Stimulated activated CD8-positive, alpha-beta memory T cell treated with anti-CD3 and anti-CD28 coated beads, Interleukin-12 subunit alpha, Interleukin-12 subunit beta, amount 100 ng/mL, for 4 hours (primary cell): ENCODE measurements at places on chromosomes 7 and 10.

DNA sequence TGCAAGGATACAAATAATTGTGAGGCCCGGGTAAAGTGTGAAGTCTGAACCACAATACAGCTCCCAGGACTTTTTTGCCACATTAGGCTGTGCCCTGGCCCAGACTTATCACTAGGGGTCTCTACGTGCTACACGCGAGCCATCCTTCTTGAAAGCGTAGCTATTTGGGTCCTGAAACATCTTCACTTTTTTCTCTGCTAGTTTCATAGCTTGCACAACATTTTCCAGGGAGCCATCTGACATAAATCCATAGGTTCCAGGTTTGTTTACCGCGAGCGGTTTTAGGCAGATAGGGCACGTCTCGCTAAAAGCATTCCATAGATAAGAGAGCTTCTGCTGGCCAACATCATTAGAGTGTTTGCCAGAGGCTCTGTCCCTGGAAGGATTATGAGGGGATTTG lies 226.5 kb downstream of the RPS24 start:
- DNase-seq: no peak

DNA sequence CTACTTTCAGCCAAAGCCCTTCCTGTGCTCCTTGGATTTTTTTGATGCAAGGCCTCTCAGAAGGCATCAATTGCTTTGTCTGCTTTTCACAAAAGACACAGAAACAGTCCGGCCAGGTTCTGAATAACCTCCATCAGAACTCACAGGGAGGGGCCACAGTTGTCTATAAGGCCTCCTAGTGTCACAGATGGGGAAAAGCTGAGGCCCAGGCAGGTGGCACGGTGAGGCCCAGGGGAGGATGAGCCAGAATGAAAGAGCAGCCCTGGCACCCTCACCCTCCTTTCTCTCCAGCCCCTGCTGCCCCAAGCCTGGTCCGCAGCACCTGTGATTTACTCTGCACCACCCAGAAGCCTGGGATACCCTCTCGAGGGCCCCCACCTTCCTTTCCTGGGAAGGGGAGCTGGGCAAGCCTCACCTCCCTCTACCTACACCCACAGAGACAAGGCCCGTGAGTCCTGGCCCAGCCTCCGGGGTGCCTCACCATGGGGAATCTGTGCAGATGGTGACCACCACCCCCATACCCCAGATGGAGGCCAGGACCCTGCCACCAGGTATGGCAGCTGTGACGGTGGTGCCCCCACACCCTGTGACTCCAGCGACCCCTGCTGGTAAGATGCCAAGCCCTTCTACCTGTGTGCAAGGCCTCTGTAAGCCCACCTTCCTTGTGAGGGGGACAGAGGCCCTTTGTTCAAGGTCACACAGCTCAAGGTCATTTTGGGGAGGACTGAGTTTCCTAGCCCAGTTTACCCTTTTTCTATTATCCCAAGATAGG lies 26.2 kb upstream of the ZNF467 start:
- no peak for DNase-seq

DNA sequence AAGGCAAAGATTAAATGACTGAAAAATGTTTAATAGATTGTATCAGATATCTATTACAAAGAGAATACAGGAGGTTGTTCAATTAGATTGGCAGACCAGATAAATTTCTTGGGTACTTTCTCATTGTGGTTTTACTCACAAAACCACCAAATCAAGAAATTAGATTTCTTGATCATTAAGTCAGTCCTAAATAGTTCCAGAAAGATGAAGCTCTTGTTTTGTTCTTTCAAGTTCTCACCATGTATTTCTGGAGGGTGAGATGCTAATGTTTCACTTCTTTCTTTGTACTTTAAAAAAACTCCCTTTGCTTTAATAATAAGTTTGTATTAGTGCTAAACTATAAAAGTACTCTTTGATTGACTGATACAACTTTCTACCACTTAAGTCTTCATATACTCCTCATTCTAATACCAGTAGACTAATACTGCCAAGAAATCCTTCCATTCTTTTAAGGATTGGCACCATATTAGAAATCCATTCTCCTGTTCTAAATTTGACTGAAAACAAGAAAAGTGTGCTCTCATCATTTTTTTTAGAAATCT lies 69.4 kb downstream of the RNF133 start:
- DNase-seq: no peak

GRCh38 chr7:11848251-11848650 lies 16.3 kb upstream of the THSD7A start:
- no peak for DNase-seq

DNA sequence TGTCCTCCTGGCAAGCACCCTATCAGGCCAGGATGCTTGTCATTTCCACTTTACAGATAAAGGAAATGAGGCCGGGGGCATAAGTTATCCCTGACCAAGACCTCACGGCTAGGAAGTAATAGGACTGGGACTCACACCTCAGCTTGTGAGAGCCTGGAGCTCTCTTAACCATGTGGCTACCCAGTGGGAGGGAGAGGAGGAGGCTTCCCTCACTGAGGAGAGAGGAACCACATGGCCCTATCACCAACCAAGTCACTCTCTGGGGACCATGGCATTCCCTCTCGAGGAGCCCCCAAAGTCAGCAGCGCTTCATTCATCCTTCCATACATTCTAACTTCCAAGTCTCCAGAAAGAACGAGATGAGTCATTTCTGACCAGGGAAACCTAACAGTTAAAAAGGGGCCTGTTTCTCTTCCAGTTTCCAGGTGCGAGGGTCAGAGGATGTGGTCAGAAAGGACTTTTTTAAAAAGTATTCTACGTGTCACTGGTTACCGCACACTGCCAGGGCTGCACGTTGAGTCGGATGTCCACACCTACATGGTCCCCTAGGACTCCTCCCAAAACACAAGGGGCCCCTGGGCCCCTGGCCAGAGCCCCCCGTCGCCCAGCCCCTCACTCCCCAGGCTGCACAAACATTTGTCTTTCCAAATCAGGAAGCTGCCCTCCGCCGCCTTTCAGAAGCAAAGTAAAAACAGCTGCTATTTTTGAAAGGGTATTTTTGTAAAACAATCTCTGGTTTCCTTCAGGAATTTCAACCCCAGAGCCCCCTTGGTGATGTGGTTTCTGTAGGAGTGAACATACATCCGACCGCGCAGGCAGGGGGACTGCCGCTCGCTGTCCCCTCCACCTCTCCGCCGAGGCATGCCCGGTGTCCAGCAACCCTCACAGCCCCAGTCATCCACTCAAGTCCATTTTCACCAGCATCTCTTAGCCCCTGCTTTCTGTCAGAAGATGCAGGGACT lies 128.2 kb upstream of the CHST15 start:
- no peak for DNase-seq

DNA sequence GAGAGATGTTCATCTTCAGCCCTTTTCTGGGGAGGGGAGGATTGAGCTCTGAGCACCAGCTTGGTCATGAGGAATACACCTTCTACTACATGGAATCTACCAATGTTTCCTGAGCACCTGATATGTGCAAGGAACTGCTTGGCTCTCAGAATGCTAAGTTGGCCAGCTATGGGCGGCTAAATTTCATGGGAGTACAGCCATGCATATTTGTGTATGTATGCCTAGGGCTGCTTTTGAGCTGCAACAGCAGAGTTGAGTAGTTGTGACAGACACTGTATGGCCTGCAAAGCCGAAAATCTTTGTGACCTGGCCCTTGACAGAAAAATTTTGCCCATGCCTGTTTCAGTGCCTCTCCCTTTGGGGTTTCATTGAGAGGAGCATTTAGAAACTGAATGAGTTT lies 44.9 kb downstream of the NPY start:
- no peak for DNase-seq

DNA sequence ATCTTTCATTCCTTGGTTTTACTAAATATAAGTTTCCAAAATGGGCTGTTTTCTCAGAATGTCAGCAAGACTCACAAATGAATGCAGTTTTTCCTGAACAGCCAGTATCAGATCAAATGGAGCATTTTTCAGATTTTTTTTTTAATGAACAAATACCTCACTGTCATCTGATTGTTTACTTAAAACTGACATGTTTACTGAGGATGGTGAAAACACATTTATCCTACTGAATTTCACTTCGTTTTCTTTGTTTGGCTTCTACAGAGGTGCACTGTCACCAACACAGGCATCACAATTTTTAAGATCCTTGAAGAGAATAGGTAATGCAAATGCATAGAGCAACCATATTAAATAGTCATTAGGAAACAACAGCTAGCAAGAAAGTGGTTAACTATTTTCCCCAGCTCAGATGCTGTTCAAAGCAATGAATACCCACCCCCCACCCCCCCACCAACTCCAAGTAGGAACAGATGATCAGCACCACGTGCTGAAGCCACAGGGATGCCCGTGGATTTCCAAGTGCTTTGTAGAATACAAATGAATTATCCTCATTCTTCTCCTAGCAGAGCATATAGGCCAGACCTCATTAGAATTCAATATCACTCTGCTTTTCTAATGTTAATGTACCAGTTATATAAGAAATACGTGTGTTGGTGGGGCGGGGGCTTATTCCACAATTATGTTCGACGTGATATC lies 205.9 kb downstream of the SKAP2 start:
- no peak for DNase-seq

- DNase-seq: no peak
These were observed 703.0 kb upstream of the NRP1 start for GRCh38 chr10:34037499-34037898.

GRCh38 chr10:72605122-72605521 lies 20.8 kb downstream of the MICU1 start:
- no peak for DNase-seq

GRCh38 chr7:148212731-148213130 lies 377.8 kb upstream of the C7orf33 start:
- no peak for DNase-seq

GRCh38 chr7:83060218-83060617 lies 102.5 kb downstream of the PCLO start:
- DNase-seq: no peak

GRCh38 chr7:89027781-89028180 lies 232.2 kb upstream of the TEX47 start:
- no peak for DNase-seq

GRCh38 chr7:87171282-87171934 lies 19.2 kb downstream of the DMTF1 start:
- DNase-seq: no peak

DNA sequence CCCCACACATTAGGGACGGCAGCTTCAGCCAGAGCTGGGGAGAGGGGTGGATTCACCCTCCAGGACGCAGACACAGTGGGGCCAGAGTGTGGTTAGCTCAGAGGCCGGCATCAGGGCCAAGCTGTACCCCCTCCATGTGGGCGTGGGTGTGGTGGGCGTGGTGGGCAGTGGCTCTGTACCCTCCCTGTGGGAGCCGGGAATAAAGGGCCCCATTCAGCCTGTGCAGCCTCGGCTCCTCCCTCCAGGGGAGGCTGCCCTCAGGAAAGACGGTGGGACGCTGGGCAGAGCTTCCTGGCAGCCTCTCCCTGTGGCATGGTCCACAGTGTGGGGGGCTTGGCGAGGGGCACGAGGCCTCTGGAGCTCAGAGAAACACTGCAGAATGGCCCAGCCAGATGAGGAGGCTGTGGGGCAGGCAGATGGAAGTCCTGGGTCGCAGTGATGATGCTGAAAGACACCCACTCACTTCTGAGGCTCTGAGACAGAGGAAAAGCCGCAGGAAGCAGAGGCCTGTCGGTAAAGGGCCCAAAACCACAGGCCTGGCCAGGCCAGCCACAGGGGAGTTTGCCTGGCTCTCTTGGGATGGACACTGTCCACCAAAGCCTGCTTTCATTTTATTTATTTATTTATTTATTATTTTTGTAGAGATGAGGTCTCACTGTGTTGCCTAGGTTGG lies 108.0 kb downstream of the SH3PXD2A start:
- DNase-seq: no peak

DNA sequence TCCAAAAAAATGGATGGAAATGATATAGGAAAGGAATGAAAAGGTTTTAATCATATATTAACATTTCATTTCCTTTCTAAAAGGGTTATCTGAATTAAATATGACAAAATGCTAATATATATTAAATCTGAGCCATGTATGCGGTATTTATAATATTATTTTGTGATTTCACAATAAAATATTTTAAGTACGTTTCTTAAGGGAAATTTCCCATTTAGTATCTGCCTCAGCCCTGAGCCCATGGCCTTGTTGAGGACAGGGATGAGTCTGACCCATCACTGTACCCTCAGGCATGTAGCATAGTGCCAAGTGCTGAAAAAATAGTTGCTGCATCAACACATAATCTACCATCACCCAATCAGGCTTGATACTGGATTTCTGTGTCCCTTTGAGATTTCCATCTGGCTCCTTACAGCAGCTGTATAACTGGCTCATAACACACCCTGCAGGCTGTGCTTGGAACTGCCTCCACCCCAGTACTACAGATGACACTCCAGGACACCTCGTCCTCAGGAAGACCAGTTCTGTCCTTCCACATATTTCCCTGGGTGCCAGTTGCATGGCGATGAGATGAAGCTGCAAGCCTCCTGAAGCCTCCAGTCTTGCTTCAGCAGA lies 59.4 kb upstream of the ASAH2 start:
- no peak for DNase-seq

- no peak for DNase-seq
These were observed 14.2 kb upstream of the TMEM254 start for GRCh38 chr10:80064120-80064886.

- DNase-seq: no peak
These were observed 30.6 kb upstream of the ZNRF2 start for GRCh38 chr7:30253796-30254165.

DNA sequence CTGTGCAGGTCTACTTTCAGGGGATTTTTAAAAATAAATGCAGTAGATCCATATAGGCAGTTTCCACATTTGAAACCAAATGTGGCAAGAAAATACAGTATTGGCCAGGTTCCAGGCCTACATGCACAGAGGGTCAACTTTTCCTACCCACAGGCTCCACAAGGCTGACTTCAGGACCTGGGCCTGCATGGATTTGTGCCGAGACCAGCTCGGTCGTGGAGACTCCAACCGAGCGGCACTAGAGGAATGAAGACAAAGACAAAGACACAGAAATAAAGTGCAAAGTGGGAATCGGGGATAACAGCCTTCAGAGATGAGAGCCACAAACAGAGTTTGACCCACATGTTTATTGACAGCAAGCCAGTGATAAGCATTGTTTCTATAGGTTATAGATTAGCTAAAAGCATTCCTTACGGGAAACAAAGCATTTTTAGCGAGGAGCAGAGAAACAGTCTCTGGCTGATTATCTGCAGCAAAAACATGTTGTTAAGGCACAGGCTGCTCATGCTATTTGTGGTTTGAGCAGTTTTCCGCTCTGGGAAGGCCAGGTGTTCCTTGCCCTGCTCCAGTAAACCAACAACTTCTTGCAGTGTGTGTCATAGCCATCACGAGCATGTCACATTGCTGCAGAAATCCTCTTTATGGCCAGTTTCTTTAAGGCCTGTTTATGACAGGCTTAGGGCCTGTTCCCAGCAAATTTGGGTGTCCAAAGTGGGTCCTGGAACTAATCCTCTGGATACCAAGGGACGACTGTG lies 52.6 kb downstream of the ZNF37A start:
- DNase-seq: no peak

DNA sequence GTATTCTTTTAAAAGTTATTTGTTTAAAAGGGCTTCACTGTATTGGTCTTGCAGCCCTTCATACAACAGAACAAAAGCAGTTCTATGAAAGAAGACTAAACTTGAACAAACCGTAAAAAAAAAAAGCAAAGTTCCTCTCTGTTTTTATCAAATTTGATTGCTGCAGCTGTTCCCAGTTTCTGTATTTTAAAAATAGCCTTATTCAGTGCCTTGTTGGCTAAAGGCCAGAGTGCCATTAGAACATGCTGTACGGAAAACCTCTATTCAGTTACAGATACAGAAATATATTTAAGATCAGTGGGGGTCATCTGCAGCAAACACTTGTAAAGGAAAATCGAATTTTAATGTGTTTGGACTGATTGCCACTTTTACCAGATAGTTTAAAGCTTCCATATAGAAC lies 207.8 kb upstream of the ETV1 start:
- DNase-seq: no peak
